Non-pigmented ciliary epithelial cell (primary cell): ENCODE measurements at places on chromosomes 6 and 20.

GRCh38 chr6:13635948-13636658 lies 21.0 kb downstream of the NOL7 start:
- DNase-seq: no peak

- no peak for DNase-seq
Measured at GRCh38 chr6:168050225-168050880, 28.7 kb downstream of the FRMD1 start.

DNA sequence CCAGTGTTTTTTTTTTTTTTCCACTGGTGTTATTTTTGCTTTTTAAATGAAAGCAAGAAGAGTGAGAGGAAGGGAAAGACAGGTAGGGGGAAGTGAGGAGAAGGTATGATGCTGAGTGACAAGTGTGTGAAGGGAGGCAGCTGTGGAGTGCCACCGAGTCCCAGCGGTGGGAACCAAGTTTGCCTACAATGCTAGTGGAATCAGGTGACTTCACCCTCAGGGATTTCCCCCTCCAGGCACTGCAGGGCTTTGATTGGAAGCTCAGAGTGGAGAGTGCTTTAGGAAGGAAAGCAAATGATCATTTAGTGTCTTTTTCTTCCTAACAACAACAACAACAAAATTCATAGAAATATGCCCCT lies 120.5 kb upstream of the ENPP5 start:
- no peak for DNase-seq

DNA sequence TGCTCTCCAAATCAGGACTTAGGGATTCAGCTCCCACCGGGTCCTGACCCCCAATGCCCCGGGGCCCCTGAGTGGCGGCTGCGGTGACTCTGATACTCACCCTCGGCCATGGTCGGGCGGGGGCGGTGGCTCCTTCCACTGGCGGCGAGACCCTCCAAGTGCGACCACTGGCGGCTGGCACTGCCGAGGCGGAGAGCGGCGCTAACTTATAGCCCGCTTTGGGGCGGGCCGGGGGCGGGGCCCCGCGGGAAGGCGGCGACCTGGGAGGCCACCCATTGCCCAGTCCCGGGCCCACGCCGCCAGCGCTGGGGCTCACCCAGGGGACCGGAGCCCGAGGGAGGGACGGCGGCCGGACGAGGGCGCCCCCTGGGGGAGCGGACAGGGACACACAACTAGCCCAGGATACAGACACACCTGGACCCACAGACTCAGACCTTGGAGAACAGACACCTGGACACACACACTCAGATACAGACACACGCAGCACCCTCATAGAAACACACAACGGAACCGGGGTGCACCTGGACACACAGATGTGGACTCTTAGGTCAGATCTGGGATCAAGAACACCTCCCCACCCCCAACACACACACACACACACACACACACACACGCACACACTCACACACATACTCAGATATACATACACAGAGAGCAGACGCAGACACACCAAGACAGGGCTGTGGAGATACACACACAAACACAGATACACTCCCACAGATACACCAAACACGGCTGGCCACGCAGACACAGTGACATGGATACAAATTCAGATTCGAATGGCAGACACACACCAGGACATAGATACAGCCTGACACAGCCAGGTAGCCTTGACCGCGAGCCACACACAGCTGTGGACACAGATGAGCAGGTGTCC lies at the start of gene TGM2:
TSS of gene TGM2 (minus strand) at position 182 of the 877 bp plus-strand sequence. CDS start at position 110, 72 bp downstream.
- no peak for DNase-seq

GRCh38 chr20:60372275-60372674 lies 414.1 kb downstream of the CDH26 start:
- no peak for DNase-seq

DNA sequence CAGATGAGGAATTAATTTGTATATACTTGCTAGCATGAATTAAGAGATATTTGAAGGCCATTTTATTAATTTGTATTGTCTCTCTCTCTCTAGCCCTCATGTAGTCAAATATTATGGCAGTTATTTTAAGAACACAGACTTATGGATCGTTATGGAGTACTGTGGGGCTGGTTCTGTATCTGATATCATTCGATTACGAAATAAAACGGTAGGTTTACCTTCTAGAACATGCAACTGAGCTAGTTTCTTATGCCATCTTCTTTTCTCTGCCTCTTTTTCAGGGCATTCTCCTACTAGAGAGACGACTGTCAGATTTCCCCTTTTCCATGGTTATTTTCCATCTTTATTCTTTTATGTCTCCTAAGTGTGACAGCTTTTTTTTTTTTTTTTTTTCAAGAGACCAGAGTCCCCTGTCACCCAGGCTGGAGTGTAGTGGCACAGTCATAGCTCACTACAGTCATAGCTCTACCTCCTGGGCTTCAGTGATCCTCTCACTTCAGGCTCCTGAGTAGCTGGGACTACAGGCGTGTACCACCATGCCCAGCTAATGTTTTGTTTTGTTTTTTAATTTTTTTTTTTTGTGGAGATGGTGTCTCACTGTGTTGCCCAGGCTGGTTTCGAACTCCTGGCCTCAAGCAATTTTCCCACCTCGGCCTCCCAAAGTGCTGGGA lies 15.6 kb downstream of the STK4 start:
- no peak for DNase-seq

- no peak for DNase-seq
Measured at GRCh38 chr6:167141667-167142432, 15.9 kb downstream of the GPR31 start.

GRCh38 chr20:44917399-44917798 lies 7.5 kb downstream of the PABPC1L start:
- DNase-seq: no peak

- DNase-seq: no peak
Measured at GRCh38 chr6:107495196-107495643, 5.3 kb downstream of the SOBP start.

- no peak for DNase-seq
Measured at GRCh38 chr6:155706341-155706740, 250.7 kb upstream of the NOX3 start.

GRCh38 chr20:38878866-38879265 lies 47.4 kb upstream of the FAM83D start:
- DNase-seq: no peak

DNA sequence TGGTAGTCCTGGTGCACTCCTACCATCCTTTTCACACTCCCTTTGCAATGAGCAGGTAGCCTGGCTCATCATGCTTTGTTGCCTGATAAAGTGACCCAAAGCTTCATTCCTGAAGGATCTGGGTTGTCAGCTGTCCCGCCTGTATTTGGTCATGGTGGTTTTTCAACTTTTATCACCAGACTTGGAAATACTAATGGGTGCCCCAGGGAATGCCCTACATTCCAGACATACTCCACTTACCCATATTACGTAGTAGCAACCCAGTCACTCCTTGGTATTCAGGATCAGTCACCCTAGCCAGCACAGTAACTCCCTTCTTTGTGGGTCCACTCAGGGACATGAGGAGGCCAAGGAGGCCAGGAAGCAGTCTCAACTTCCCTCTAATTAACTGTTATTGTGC lies 199.2 kb downstream of the MAFB start:
- DNase-seq: no peak
